NCI-H1417 (cell line): ENCODE measurements at places on chromosomes 1 and 21.

DNA sequence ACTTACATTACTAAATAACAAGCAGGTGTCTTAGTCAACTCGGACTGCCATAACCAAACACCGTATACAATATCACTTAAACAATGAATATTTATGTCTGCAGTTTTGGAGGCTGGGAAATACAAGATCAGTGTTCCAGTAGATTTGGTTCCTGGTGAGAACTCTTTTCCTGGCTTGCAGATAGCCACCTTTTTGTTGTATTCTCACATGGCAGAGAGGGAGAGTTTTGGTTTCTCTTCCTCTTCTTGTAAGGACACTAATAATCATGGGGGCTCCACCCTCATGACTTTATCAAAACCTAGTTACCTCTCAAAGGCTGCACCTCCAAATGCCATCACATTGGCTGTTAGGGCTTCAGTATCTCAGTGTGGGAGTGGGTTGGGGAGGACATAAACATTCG lies 82.9 kb upstream of the CACYBP start:
- DNase-seq, result no peak

DNA sequence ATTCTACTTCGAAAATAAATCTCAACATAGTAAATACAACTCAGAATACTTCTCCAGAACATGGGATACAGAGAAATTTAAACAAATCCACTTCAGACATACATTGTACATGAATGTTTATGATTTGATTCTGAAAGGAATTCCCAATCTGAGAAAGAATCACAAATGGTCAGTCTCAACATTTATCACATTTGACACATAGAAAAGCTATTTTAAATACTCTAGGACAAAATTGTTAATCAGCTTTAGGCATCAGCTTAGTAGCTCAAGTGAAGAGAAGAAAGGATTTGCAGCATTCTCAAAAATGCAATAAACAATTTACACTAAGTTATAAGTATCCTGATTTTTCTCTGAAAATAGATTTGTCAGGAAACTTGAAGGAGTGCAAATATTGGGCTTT lies 184.8 kb downstream of the PTPRC start:
- DNase-seq, result no peak

DNA sequence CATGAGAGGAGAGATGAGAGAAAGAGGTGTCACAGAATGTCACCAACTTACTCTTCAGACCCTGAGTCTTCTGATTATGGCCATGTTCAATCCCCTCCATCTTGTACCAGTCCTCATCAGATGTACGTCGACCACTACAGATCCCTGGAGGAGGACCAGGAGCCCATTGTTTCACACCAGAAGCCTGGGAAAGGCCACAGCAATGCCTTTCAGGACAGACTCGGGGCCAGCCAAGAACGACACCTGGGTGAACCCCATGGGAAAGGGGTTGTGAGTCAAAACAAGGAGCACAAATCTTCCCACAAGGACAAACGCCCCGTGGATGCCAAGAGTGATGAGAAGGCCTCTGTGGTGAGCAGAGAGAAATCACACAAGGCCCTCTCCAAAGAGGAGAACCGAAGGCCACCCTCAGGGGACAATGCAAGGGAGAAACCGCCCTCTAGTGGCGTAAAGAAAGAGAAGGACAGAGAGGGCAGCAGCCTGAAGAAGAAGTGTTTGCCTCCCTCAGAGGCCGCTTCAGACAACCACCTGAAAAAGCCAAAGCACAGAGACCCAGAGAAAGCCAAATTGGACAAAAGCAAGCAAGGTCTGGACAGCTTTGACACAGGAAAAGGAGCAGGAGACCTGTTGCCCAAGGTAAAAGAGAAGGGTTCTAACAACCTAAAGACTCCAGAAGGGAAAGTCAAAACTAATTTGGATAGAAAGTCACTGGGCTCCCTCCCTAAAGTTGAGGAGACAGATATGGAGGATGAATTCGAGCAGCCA lies 8.0 kb downstream of the ELOA start:
- DNase-seq, result peak; percentile 10

DNA sequence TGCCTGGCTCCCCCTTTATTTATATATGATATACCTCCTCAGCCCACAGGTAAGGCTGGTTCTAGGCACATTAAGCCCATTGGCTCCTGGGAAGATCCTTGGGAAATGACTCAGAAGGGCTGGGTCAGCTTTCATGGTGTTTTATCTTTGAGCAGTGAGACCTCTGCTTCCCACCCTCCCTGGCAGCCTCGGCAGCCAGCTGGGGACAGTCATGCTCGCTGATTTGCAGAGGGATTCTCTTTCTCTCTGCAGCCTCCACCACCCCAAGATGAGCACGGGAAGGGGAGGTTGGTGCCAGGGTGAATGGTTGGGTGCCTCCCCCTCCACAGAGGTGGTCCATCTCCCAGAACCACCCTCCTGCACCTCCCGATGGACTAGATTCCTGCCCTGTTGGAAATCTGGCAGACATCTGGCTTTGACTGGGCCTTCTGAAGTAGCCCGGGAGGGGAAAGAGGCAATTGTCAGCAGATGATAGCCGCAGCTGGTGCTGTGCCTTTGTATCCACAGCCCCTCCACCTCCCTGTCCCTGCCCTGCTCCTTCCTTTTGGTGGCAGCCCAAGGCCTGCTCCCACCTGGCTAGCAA lies 24.6 kb downstream of the IER5 start:
- DNase-seq, result peak; percentile 44

DNA sequence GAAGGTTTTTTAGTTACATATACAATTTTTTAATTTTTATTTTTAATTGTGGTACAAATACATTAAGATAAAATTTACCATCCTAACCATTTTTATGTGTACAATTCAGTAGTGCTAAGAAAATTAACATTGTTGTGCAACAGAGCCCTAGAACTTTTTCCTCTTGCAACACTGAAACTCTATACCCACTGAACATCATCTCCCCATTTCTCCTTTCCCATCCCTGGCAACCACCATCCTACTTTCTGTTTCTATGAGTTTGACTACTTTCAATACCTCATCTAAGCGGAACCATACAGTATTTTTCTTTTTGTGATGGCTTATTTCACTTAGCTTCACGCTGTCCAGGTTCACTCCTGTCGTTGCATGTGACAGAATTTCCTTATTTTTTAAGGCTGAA lies 54.1 kb downstream of the PALMD start:
- no peak for DNase-seq

DNA sequence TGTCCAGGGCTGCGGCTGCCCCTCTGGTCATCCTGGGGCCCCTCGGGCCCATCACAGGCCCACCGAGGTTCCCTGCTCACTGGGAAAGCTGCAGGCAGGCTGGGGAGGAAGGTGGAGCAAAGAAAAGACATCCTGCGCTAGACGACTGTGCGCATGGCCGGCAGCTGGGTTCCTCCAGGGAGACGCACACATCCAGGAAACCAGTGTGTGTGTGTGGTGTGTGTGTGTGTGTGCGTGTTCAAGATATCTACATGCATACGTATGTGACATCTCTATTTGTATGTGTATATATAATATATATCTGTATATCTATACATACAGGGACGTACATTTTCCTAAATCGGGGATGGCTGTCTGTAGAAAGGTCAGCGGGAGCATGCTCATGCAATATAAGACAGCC lies 63.7 kb downstream of the ACOT7 start:
- no peak for DNase-seq

GRCh38 chr1:88302843-88303486 lies 381.1 kb upstream of the PKN2 start:
- no peak for DNase-seq

GRCh38 chr1:237279629-237280028 lies 237.6 kb downstream of the RYR2 start:
- no peak for DNase-seq

DNA sequence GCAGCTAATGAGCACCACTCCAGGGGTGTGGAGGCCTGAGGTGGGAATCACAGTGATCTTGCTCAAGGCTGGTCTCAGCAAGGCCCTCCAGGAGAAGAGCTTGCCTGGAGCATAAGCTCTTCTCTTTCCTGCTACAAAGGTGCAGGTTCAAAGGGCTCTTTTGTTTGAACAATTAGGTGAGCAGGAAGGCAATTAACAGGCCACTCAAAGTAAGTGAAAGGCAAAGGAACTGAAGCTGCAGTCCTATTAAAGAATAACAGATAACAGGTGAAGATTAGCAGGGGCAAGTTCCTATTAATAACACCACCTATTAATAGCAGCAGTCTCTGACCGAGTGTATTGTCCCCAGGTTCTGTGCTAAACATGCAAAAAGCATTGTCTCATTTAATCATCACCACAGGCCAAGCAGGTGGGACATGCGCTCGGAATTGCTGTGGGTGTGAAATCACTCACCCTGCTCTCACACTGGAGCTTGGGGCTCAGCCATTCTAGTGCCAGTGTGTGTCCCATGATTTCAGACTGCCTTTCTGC lies 113.8 kb downstream of the RHOU start:
- DNase-seq, result peak; percentile 94

DNA sequence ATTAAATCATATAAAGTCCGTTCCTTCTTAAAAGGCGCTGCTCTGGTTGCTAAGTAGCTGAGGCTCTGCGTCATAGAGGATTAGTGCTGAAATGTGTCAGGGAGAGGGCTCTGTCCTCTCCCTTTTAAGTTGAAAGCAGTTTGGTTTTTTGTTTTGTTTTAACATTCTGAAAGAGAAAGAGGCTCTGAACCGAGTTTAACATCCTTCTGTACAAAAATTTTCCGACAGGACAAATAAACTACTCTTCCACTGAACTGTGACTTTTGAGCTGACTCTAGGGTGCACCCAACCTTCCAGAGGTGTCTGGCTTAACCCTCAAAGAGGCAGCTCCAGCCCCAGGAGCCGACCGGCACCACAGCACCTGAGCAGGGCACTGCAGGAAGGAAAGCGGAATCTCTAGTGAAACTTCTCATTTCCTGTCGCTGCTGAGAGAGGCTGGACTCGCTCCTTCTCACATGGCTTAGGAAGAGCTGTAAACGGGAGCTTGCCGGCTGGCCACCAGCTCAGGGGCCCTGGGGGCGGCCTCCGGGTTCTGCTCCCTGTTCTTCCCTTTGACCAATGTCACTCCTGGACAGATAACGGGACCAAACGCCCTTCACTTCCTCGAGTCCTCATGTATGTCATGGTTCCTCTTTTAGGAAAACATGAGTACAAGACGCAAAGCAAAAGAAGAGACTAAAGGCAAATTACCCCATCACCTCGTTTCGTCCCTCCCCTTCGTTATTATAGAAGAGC lies 1.2 kb downstream of the VAV3 start:
- DNase-seq, result no peak

- no peak for DNase-seq
Measured at GRCh38 chr1:94719926-94720793, 100.0 kb upstream of the SLC44A3 start.

- DNase-seq, result peak; percentile 11
Measured at GRCh38 chr1:234975122-234975940, 153.3 kb downstream of the TOMM20 start.

- DNase-seq, result no peak
Measured at GRCh38 chr1:91120936-91121335, 99.1 kb upstream of the ZNF644 start.

DNA sequence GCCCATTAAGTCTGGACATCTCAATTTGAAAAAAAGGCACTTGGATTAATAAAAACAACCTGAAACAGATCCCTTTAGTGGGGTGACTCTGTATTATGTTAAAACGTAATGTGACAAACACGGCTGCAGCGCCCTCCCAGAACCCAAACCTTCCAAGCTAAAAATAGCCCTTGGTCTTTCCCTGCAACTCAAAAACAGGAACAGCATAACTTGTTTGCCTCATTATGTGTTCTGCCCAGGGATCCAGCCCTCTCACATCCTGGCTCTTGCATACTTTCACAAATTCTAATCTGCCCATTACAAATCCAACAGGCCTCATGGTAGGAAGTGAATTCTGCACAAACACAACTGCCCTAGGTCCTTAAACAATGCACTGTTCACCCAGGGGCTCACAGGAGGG lies 94.7 kb upstream of the GADD45A start:
- no peak for DNase-seq

DNA sequence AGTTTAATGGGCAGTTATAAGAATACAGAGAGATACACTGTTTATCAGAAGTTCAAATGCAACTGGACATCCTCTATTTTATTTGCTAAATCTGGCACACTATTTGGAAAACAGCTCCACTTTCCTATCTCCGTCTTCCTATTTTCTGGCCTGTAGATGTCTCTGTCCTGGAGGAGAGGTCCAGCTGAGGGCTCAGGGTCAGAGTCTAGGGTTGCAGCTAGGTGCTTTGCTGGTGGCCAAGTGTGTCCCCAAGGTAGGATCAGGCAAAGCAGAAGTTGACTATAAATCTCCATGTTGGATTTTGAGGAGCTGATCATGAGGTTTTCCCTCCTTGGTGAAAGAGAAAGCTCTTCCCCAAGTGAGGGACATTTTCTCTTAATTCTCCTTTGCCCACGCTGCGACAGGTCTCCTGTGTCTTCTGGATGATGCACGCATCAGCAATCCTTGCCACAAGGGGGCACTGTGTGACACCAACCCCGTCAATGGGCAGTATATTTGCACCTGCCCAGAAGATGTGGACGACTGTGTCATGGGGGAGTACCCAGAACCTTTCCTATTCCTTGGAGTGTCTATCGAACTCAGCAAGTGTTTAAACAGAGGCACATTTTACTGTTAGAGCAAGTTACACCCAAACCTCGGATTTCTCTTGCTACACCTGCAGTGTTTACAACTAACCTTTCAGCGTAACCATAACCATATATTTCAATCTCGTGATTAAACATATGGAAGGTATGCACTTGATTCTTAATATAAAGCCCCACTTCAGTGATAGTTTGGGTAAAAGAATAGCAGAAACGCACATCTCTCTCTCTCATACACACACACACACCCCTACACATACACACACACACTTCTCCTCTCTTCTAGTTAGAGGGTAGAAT lies 10.2 kb downstream of the ADAM30 start:
- DNase-seq, result peak; percentile 4

- DNase-seq, result no peak
Measured at GRCh38 chr1:26991310-26992116, 2.0 kb upstream of the TRNP1 start.

DNA sequence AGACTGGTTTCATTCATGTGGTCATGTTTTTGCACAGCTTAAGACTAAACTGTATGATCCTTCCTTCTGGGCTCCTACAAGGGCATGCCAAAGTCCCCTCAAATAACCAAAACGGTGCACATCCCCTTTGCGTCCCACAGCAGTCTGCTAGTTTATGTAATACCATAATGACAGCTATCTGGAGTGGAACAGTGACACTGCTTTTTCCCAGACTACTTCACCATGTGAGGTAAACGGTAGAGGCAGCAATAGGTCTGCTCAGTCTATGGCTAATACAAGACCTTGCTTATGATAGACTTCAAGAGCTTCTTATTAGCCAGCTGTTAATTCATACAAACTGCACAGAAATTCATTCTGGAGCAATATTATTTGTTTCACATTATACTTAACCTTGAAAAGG lies 395.5 kb downstream of the SMYD3 start:
- DNase-seq, result no peak

DNA sequence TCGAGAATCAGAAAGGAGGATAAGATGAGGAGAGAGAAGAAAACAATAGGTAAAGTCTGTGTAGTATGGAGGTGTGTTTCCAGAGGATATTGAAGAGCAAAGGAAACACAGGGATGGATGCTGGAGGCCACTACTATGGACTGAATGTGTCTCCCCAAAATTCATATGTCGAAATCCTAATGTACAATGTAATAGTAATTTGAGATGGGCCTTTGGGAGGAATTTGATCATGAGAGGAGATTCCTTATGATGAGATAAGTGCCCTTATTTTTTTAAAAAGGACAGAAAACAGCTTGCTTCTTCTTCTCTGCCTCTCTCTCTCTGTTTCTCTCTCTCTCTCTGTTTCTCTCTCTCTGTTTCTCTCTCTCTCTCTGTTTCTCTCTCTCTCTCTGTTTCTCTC lies 602.2 kb upstream of the ADAMTS5 start:
- DNase-seq, result no peak
